A549 treated with AZD2906 at 1 μM for 4 hours (cell line): ENCODE measurements at places on chromosomes 1 and 21. TPM values are rescaled to one million over a fixed set of nuclear protein-coding genes. Genes with fewer than 3 reads are reported as not detected.

The DMAP1 gene
- 19.3 to 21.4 TPM (median 20.2 TPM) in 5 replicates for total RNA-seq

The CYB561D1 gene
- total RNA-seq: 4.1 to 4.2 TPM (median 4.2 TPM) in 5 replicates

The CD5L gene
- not detected in 5 replicates for total RNA-seq

The MACO1 gene
- 7.5 to 10.1 TPM (median 9.0 TPM) in 5 replicates for total RNA-seq

The MYBPH gene
- not detected in 5 replicates for total RNA-seq

The HP1BP3 gene
- total RNA-seq: 96.0 to 155 TPM (median 108 TPM) in 5 replicates

The OLIG2 gene
- total RNA-seq: 0.07 TPM in 1 of 5 replicates, not detected in the others

The WDTC1 gene
- 6.3 to 7.5 TPM (median 7.4 TPM) in 5 replicates for total RNA-seq

The SYF2 gene
- total RNA-seq: 34.3 to 43.7 TPM (median 35.6 TPM) in 5 replicates

The FDPS gene
- 159 to 178 TPM (median 164 TPM) in 5 replicates for total RNA-seq

The LAMC2 gene
- total RNA-seq: 16.8 to 21.5 TPM (median 17.5 TPM) in 5 replicates

The WDR64 gene
- total RNA-seq: not detected in 5 replicates

The FAM72C gene
- 3.6 to 5.9 TPM (median 4.8 TPM) in 5 replicates for total RNA-seq

The HES3 gene
- total RNA-seq: not detected in 5 replicates

The OPRD1 gene
- 0.01 to 0.07 TPM (median 0.02 TPM) in 5 replicates for total RNA-seq
